ENCODE measurements at places on chromosomes 4 and X.

- DNase-seq: no peak
Measured at GRCh38 chrX:110944751-110945675, 149.4 kb upstream of the CHRDL1 start.

GRCh38 chrX:9643807-9644206, 121.8 kb downstream of the GPR143 start:
- no peak for DNase-seq

GRCh38 chr4:84483688-84484087, 15.4 kb downstream of the NKX6-1 start:
- DNase-seq: no peak

DNA sequence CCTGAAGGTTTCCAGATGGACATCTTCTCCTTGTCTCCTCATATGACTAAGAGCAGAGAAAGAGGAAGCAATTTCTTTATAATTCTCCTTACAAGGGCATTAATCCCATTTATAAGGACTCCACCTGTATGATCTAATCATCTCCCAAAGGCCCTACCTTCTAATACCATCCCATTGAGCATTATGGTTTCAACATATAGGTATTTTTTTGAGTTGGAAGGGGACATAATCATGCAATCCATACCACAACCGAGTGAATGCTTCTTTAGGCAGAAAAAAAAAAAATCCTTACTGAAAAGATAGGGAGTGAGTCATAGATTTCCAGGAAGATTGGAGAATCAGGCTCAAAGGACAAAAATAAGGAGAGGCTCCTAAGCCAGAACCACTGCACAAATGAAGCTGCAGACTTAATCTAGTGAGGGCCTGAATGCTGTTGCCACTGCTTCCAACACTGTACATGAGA, 312.5 kb upstream of the HS3ST1 start:
- no peak for DNase-seq

DNA sequence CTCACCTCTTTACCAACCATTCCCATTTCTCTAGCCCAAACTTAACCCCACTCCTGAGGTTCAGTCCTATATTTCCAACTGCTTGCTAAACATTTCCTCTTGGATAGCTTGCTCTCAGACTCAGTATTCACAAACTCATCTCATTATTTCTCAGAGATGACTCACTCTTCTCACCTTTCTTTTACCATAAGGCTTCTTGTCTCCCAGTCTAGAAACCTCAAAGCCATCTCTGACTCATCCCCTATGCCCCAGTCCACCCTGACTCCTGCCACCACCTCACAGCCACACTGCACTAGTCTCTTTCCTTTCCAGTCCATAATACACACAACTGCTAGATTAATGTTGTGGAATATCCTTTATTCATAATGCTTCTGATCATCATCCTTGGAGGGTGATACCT, 4.8 kb downstream of the FRMPD3 start:
- DNase-seq: no peak

DNA sequence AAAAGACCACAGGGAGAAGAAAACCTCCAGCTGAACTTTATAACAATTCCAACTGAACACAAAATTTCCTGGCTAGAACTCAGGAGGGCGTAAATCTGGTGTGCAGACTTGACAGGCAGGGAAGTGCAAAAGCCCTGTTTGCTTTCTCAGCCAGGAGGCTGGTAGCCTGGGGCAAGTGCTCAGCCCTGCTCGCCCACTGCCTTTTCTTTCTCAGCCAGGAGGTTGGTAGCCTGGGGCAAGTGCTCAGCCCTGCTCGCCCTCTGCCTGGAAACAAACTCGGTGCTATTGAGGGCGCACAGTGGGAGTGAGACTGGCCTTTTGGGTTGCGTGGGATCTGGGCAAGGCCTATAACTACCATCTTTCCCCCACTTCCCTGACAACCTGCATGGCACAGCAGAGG, 275.4 kb upstream of the MAOA start:
- no peak for DNase-seq

GRCh38 chr4:134089885-134090284, 111.7 kb downstream of the PABPC4L start:
- DNase-seq: no peak

DNA sequence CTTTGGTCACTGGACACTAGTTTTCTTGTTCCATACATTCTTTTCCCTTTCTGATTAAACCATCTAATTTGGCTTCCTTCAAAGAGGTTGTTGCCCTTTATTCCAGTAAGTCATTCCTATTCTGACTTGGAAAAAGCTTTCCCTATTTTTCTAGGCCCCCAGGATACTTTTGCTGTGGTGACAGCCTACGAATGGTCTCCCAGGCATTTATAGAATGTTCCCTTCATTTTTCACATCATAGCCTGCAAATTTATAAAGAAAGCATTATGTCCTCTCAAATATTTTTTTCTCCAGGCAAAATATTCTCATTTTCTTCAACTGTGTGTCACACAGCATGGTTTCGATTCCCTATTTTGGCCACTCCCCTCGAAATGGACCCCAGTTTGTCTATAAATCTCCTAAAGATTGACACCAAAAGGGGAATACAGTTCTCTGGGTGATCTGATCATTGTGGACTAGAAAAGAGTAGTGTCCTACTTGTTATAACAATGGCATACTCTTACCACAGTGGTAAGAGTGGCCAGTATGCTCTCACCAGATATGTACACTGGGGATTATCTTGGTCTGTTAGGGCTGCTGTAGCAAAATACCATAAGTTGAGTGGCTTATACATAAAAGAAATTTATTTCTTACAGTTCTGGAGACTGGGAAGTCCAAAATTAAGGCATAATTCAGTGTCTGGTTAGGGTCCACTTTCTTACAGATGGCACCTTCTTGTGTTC, 41.5 kb upstream of the BMP2K start:
- peak; percentile 57 for DNase-seq

DNA sequence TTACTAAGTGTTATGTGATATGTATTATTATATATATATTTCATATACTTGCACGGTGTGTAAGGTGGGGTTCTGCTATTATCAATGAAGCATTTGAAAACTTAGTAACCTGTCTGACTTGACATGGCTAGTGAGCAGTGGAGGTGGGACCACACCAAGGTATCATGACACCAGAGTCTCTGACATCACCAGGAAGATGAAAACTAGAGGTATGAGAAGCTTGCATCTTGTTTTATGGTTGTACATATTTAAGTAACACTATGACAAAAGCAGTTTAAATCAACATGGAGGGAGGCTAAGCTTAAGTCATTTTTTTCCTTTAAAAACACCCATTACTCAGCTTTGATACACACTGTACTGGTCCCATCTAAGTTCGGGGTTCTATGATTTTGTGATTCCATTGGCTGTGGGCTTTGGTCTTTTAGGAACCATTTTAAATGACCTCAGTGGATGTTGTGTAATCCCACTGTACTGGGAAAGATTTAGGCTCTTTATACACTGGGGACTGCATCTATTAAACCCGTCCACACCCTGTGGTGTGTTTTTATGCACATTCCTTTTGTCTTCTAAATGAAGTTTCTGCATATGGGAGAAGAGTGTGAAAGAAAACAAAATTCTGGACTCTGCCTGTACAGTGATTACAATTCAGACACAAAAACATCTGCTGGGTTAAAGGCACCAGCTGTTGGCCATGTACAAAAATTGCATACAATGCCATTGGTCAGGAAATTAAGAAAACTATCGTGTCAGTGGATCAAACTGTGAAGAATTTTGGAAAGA, 570.6 kb downstream of the SPRY1 start:
- no peak for DNase-seq

GRCh38 chr4:82905205-82905604, 4.7 kb downstream of the THAP9 start:
- no peak for DNase-seq

GRCh38 chrX:133812402-133812801, 173.0 kb downstream of the GPC3 start:
- no peak for DNase-seq
